ENCODE measurements at places on chromosomes 7 and 10.

GRCh38 chr7:96320442-96320841, 1.5 kb downstream of the SLC25A13 start:
- no peak for DNase-seq

DNA sequence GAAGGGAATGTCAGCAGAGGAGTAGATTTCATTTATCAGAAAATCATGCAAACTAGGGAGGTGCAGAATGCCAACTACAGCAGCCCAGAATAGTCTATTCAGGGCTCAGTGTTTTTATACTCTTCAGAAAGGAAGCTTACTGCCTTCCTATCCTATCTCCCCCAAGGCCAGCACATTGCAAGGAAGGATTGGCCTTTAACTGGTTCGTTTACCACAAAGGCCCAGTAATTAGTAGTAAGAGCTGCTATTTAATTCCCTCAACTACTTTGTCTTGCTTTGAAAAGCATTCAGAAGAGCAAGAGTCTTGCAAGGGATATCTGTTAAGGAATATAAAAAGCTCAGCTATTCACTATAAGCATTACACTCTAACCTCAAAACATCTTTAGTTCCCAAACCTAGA, 86.4 kb upstream of the RNF148 start:
- no peak for DNase-seq

GRCh38 chr7:50349963-50350944, 45.7 kb downstream of the IKZF1 start:
- DNase-seq = no peak

- no peak for DNase-seq
Observed at GRCh38 chr10:96238646-96239623, 32.4 kb downstream of the BLNK start.

DNA sequence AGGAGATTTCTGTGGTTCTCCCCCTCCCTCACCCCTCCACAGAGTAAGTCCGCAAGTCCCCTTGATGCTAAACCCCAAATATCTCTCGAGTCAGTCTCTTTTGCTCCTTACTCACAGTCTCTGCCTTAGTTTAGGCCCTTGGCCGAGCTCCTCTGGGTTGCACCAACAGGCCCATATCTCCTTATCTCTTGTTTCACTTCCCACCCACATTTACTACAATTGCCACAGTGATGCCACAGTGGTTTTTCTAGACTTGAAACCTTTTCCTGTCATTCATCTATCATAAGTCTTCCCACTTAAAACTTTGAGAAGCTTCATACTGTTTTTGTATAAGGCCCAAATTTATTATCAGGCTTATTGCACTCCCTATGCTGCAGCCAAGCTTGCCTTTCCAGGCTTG, 23.4 kb upstream of the NME8 start:
- no peak for DNase-seq

GRCh38 chr7:64873517-64873916, 29.6 kb upstream of the ZNF273 start:
- no peak for DNase-seq

DNA sequence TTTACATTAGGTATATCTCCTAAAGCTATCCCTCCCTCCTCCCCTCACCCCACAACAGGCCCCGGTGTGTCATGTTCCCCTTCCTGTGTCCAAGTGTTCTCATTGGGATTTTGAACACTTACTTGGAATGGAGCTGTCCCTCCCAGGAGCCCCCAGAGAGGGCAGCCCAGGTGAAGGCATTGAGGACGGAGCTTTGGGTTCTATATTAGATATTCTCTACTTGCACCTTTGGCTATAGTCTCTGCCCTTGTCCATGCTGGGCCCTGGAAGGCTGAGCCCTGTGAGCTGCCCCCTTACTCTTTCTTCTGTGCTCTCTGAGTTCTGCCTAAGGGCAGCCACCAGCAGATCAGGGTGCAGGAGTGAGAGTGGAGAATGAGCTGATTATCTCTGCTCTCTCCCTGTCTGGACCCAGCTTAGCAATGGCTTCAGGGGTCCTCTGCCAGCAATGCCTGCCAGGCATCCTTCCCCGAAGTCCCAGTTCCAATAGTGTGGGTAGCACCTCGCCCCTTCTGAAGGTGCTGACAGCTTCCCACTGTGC, 11.2 kb downstream of the ADRA2A start:
- DNase-seq = no peak

- no peak for DNase-seq
Observed at GRCh38 chr7:140121326-140121725, 55.5 kb downstream of the KDM7A start.

GRCh38 chr7:101940830-101941229, 123.4 kb downstream of the CUX1 start:
- no peak for DNase-seq

DNA sequence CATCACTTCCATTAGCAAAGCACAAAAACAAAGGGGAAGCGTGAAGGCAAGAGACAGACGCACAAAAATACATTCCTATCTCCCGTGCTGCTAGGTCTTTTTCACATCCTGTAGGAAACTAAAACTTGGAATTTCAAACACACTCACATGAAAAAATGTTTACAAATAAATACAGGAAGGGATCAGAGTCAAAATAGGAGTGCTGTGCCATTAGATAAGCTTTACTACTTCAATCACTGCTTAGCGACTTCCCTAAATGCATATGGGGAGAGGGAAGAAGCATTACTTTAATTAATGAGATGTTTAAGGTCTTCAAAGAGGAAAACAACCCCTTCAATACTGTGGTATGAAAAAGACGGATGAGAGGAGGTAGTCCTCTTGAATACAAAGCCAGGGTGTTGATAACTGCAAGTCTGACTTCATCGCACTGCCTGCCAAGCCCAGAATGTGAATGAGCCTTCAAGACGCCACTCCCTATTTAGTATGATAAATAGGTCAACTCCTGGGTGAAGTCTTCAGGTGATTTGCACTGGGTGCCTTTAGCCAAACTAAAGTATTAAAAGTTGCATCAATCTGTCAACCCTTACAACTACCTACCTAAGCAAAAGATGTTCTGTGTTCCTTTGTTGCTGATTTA, 13.9 kb downstream of the PARD3 start:
- DNase-seq = no peak

- no peak for DNase-seq
Observed at GRCh38 chr7:54632696-54633095, 90.5 kb downstream of the VSTM2A start.

GRCh38 chr7:55022002-55022985, 3.5 kb downstream of the EGFR start:
- no peak for DNase-seq

DNA sequence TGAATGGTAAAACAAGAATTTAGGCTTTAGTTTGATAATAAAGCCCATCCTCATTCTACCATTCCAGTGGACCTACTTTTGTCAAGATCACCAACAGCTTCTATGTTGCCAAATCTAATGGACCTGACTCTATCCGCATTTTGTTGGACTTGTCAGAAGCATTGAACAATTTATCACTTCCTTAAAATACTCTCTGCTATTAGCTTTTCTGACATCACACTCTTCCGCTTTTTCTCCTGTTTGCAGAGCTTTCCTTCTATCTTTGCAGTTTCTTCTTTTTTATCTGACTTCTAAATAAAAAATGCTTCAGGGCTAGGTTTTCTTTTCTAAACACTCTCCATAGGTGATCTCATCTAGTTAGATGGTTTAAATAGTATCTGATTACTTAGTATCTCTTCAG, 42.7 kb upstream of the SMIM30 start:
- no peak for DNase-seq

DNA sequence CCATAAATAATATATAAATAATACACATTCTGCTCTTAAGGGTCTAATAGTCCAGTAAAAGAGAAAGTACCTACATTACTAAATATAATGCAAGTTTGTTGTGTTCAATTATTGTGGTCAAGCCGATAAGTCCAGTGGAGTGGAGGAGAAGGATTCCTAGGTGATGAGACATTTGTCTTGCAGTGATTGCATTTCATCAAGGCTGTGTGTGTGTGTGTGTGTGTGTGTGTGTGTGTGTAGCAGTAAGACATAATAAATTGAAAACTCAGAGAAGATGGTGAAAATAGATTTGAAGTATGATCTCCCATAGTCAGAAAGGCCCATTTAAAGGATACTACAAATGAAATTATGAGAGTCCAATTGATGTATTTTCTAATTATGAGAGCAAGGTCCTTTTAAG, 192.5 kb upstream of the SEMA3C start:
- DNase-seq = no peak

GRCh38 chr7:11026452-11027359, 53.0 kb downstream of the PHF14 start:
- no peak for DNase-seq

- DNase-seq = no peak
Observed at GRCh38 chr7:26461518-26461917, 169.9 kb downstream of the SNX10 start.

GRCh38 chr10:78199005-78199725, 165.5 kb downstream of the RPS24 start:
- DNase-seq = no peak

DNA sequence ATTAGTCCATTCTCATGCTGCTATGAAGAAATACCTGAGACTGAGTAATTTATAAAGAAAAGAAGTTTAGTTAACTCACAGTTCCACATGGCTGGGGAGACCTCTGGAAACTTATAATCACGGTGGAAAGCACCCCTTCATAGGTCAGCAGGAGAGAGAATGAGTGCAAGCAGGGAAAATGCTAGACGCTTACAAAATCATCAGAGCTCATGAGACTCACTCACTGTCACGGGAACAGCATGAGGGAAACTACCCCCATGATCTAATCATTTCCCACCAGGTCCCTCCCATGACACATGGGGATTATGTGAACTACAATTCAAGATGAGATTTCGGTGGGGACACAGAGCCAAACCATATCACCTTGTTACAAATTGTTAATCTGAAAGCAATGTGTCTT, 15.8 kb downstream of the TAS2R39 start:
- DNase-seq = no peak

DNA sequence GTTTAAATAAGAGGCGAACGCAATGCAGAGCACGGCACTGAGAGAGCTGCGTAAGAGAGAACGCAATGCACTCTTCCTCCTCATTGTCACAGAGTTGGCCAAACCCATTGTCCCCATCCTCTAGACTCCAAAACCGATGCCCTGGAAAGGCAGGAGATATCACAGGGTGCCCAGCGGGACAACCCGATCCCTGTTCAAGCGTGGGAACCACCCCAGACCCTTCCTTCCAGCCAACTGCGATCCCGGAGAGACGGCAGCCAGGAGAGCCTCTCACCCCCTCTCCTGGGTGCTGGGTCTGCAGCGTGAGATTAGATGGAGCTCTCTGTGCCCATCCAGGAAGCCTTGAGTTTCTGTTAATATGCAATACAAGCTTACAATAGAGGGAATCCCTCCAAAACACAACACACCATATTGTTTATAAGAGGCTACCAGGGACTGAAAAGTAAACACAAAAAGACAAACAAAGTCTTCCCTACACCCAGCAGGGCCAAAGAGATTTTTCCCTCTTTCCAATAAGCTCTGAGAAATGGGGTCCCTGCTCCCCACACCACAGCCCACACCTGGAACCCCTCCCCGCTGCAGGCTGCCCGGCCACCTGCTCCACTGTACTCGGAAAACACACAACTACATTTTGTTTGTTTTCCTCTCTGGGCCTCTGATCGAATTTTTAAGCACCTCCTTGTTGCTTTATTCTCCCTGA, 187.6 kb downstream of the ADARB2 start:
- DNase-seq = no peak

GRCh38 chr7:113799896-113800295, 118.9 kb downstream of the PPP1R3A start:
- no peak for DNase-seq

- no peak for DNase-seq
Observed at GRCh38 chr7:70346844-70347462, 748.7 kb downstream of the AUTS2 start.

DNA sequence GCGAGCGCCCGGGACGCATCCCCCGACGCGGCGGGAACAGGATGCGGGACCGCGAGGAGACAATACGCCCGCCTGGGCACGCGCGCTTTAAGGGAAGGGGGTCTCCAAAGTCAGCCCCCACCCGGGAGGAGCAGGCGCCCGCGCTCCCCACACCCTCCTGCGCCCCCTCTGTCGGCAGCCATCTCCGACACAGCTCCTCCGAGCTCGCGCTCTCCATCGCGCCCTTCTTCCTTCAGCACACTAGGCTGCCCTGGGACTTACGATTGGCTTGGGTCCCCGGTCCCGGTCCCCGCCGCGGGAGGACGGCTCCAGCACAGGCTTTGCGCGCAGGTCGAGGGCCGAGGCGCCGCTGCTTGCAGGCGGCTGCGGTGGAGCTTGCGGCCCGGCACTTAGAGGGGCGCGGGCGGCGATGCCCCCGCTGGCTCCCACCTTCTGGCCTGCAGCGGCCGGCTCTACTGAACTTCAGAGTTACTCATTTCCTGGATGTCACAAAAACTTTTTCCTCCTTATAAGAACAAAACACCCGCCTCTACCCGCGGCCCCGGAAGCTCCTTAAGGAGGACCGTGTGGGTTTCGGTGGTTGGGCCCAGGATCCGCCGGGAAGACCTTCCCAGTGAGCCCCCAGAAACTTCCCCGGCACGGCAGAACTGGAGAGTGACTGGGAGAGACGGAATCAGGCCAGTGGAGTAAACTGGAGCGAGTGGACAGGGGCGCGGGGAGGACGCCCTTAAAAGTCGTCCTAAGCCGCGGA, at the start of gene ITPRIP:
Gene ITPRIP, minus strand, starts transcription at position 481 of the 751 bp plus-strand sequence. CDS start 22,414 bp downstream, outside the sequence.
- DNase-seq = peak; percentile 55

- no peak for DNase-seq
Observed at GRCh38 chr7:11689096-11689495, 142.9 kb downstream of the THSD7A start.

- DNase-seq = no peak
Observed at GRCh38 chr10:6231730-6232129, 29.0 kb downstream of the PFKFB3 start.

DNA sequence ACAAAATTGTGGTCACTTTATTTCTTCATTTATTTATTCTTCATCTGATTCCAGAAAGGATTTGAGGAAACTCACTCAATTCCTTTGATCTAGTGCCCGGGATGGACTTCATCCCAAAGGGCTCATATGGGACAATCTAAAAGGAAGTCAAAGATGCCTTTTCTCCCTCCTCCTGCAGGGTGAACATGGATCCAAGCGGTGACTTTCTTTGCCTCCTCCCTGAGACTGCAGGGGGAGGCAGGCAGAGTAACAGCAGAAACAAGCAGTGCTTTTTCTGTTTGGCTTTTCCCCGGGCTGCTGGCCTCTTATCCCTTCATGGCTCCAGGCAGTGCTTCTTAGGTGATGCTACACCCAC, 10.0 kb upstream of the DNMBP start:
- DNase-seq = no peak

DNA sequence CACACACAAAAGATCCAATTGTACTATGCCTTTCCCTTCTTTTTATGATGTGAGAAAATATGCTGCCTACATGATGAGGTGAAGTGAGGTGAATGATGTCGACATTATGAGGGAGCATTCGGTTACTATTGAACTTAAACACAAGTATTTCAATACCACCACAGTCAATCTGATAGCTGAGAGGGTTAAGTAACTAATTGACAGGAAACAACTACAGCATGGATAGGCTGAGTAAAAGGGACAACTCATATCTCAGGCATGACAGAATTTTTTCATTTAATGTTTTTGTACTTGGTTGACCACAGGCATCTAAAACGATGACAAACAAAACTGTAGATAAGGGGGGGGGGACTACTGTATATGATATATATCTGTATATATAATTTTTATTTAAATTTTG, 488.9 kb downstream of the SH2D4B start:
- DNase-seq = no peak

All from SIG-M5 (cell line).